ENCODE measurements at places on chromosomes 3 and 15.

DNA sequence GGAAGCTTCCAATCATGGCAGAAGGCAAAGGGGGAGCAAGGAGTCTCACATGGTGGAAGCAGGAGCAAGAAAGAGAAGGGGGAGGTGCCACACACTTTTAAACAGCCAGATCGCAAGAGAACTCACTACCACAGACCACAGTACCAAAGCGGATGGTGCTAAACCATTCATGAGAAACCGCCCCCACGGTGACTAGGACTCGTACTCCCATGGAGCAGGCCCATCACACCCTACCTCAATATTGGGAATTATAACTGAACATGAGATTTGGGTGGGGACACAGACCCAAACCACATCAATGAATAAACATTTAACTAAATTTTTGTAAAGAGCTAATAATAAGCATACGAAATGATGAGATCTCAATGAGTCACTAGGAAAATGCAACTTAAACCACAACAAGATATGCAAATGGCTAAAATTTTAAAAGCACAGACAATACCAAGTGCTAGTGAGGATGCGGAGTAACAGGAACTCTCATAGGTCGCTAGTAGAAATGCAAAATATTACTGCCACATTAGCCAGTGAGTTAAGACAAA is 10.0 kb downstream of the MRPS25 start:
- DNase-seq: no peak

DNA sequence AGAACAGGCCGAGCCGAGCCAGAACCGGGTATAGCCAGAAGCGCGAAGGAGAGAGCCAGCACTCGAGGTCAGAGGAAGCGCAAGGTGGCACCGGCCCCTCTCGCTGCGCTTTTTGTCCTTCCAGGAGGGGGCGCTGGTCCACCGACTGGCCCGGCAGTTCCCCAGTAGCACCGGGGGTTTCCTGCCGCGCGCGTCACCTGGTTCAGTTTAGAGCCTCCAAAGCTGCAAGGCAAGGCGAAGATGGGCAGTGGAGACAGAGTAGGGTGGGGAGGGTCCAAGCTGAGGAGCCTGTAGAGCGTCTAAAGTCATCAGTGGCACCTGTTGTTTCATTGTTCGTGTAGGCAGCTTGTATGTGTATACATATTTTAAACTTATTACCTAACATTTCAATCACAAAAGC is 7.6 kb upstream of the NR2E3 start:
- no peak for DNase-seq

GRCh38 chr15:35616498-35617271 is 70.7 kb upstream of the DPH6 start:
- no peak for DNase-seq

- DNase-seq: no peak
Measured at GRCh38 chr3:430186-430585, 233.6 kb downstream of the CHL1 start.

DNA sequence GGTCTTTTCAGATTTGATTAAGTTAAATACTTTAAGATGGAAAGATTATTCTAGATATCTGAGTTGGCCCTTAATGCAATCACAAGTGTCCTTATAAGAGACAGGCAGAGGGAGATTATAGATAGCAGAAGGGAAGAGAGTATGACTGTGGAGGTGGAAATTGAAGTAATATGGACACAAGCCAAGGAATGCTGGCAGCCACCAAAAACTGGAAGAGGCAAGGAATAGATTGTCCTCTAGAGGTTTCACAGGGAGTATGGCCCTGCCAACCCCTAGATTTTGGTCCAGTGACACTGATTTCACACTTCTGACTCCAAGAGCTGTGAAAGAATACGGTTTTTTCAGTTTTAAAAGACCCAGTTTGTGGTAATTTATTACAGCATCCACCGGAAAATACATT is 1498.7 kb upstream of the CADM2 start:
- no peak for DNase-seq

- DNase-seq: peak; percentile 54
Measured at GRCh38 chr3:17233398-17233800, 348.6 kb downstream of the PLCL2 start.

DNA sequence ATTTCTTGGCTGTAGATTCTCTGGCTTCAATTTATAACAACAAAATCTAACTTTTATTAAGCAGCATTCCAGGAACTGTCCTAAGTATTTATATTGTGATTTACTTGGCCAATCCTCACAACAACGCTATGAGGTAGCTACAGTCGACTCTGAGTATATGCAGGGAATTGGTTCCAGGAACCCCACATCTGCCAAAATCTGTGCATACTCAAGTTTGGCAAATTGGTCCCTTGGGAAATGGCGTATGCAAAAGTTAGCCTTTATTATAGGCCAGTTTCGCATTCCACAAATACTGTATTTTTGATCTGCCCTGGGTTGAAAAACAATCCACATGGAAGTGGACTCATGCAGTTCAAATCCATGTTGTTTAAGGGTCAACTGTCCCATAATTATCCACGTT is 53.9 kb downstream of the RAP2B start:
- DNase-seq: no peak

DNA sequence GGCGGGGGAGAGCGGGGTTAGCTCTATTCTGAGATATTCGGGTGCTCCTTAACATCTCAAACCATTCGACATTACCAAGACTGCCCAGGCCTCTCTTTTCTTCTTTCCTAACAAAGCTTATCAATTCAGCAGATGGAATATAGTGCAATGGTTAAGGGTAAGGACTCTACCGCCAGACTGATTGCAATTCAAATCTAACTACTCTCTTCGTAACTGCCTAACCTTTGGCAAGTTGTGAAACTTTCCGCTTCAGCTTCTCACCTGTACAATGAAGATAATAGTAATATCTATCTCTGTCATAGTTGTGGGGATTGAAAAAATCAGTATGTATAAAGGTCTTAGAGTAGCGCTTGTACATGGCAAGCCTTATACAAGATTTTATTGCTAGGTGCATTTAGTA is 972 bp downstream of the UBA5 start:
- DNase-seq: peak; percentile 13

- DNase-seq: no peak
Measured at GRCh38 chr3:112327371-112327951, 5.5 kb upstream of the CD200 start.

GRCh38 chr3:48784426-48785120 is 63.1 kb downstream of the PRKAR2A start:
- no peak for DNase-seq

DNA sequence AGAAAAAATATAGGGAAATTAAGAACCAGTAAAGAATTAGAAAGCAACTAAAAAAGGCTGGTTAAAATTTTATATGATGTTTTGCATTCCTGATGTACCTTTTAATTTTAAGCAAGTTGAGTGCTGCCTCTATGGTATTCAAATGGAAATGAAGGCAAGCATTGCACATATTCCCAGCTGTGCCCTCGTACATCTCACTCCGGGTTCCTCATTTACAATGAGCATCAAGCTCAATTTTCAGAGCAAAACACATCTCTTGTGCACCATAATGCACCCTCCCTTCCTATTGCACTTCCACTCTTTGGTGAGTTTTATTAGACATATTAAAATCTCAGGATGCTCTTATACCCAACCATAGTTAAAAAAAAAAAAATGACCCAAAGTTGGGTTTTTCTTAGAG is 267.9 kb downstream of the CHST2 start:
- no peak for DNase-seq

GRCh38 chr3:109852283-109852682 is 514.9 kb upstream of the DPPA4 start:
- DNase-seq: no peak

DNA sequence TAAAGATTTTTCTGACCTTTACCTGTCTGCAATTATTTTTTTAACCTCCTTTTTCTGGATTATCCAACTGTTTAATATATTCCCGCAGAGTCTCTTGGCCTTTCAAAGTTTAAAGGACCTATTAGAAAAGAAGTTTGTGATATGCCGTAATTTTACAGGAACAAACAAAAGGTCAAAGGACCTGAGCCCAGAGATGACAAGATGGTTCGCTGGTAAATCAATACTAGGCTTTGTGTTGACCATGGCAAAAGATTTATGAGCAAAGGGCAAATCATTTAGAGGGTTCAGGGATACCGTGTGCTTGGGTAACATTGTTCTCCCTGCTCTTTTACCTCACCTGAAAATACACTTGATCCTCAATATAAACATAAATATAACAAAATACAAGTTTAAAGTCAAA is 923.5 kb downstream of the ROBO1 start:
- DNase-seq: no peak

DNA sequence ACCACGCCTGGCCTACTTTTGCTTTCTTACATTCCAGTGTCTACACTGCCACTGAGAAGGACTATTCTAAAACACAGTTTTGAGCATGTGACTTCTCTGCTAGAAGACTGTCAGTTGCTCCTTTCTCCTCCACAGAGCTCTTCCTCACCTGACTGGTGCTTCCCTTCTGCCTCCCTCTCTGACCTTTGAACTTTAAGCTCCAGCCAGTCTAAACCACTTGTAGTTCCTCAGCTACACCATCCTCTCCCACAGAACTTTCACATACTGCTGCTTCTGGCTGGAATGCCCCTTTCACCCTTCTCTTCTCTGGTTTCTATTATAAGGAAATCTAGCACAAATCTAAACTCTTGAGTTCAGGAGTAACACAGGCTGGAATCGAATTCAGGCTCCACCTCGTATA is 9.1 kb downstream of the NCEH1 start:
- peak; percentile 46 for DNase-seq

GRCh38 chr3:36814776-36815175 is 50.4 kb upstream of the DCLK3 start:
- DNase-seq: no peak

- DNase-seq: no peak
Measured at GRCh38 chr3:154729741-154730140, 299.8 kb upstream of the GPR149 start.

- no peak for DNase-seq
Measured at GRCh38 chr15:28986108-28986507, 100.3 kb downstream of the APBA2 start.

DNA sequence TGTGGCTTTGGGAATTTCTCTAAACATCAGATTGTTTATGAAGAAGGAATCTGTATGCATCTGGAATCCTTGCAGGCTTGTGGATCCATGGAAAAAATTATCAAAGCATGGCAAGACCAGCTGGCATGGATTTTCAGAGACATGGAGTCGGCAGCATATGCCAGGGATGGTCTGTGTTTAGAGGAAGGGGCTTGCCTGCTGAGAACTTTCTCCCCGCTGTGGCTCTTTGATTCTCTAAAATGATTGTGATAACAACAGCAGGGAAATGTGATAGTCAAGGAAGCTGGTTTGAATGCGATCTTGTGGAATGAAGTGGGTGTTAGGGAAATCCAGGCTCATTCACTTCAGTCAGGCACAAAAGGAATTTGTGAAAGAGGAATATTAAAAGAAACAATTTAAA is 245.7 kb upstream of the THRB start:
- no peak for DNase-seq

DNA sequence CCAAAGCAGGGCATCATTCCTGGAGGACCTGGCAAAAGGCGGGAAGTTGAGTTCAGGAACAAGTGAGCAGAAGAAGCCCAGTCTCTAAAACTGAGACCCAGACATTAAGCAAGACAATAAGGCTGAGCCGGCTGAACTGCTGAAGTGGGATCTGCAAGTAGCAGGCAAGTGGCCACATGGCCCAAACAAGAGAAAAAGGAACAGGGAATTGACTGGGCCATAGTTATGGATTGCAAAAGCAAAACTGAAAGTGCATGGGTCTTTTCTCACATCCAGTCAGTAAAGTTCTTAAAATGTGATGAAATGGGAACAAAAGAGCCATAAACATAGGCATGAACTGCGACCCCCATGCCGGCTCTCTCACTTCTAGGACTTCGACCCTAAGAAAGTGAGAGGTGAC is 101.2 kb downstream of the SCN11A start:
- DNase-seq: no peak

- peak; percentile 21 for DNase-seq
Measured at GRCh38 chr3:194928831-194929577, 243.3 kb downstream of the FAM43A start.

DNA sequence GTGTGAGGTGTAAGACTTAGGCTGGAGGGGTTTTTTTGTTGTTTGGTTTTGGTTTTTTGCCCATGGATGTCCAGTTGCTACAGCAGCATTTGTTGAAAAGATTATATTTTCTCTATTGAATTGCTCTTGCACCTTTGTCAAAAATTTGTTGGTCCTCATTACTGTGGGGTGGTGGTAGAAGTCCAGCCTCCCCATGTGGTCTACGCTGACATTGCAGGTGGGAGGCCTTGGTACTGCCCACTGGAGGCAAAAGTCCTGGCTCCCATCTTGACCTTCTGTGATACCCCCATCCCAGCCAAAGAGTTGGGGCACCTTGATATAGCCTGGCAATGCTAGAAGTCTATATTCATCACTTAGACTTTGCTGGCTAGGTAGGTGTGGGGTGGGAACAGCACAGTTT is 5.4 kb upstream of the RAB6B start:
- DNase-seq: peak; percentile 45

DNA sequence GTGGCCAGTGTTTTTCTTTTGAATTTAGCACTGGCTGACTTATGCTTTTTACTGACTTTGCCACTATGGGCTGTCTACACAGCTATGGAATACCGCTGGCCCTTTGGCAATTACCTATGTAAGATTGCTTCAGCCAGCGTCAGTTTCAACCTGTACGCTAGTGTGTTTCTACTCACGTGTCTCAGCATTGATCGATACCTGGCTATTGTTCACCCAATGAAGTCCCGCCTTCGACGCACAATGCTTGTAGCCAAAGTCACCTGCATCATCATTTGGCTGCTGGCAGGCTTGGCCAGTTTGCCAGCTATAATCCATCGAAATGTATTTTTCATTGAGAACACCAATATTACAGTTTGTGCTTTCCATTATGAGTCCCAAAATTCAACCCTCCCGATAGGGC is 43.5 kb downstream of the AGTR1 start:
- DNase-seq: no peak

- DNase-seq: no peak
Measured at GRCh38 chr3:183265834-183266417, 12.9 kb downstream of the B3GNT5 start.

DNA sequence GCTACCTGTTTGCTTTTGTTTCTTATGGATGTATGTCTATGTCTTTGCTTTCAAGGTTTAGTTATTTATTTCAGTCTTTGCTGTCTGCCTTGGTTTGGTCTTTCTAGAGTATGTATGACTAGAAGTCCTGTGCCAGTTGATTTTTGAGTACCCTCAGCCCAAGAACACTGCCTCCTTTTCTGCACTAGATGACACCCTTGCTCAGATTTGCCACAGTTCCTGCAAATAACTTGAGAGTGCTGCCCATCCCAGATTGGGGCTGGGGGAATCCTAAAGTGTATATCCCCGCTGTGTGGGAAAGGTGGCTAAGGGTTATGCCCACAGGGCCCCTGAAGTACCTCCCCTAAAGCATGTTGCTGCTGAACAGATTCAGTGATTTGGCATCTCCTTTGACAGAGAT is 32.0 kb downstream of the NLGN1 start:
- no peak for DNase-seq

DNA sequence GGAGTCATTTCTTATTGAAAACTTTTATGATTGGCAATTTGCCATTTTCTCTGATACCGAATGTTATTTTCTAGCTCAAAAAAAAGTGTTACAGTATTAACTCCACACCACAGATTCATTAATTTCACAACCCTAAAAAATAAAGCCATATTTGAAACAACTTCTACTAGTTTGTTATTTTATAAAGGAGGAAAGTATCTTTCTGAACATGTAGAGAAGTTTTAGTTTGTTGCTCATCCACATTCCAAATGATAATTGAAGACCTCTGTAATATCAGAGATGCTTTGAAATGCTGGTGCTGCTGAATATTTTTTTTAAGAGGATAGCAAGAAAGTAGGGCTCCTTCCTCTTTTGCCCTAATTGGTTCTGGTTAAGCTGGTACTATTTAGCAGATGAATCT is 1.9 kb downstream of the VGLL3 start:
- DNase-seq: no peak

Measured in hematopoietic multipotent progenitor cell treated with erythropoietin and hydrocortisone succinate and interleukin-3 and kit ligand, for 17 days (in vitro differentiated cells).